Aorta (tissue), 5 donors: ENCODE measurements at places on chromosomes 11 and 22. TPM values are rescaled to one million over a fixed set of nuclear protein-coding genes. Genes with fewer than 3 reads are reported as not detected.

- H3K27me3 ChIP-seq: no peaks in the 10 kb centered on the region
- H3K4me3 ChIP-seq: no peak overlapping the region
- H3K4me1 ChIP-seq: no peaks in the 10 kb centered on the region
- H3K27ac ChIP-seq: no peak overlapping the region
- H3K36me3 ChIP-seq: no peaks in the 10 kb centered on the region
- DNase-seq: no peak
These were observed 44.9 kb downstream of the MACROD1 start for GRCh38 chr11:64120951-64121569.

DNA sequence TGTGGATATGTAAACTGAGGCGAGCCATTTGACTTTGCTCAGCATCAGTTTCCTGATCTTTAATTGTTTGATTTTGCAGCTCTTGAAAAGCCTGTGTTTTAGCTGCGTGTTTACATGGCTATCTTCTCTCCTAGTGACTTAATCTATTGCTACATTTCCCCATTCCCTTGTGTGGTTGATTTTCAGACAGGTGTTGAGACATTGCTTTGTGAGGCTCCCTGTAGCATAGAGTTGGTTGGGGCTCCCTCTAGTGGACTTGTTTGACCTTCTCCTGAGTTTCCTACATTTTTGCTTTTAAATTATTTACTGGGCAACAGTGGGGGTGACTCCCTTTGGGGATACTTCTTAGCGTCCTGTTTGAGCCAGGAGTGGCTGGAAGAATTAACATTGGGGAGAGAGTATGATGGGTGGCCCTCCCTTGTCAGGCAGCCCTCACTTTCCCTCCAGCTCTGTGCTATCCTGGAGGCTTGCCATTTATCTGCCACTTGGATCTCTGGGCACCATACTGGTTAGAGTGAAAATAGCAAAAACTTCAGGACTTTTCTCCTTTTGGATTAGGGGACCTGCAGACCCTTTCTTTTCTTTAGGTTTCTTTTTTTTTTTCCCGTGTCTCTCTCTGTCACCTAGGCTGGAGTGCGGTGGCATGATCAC is 9.2 kb upstream of the CBL start:
- H3K36me3 ChIP-seq: no peaks in the 10 kb centered on the region
- no peak overlapping the region for H3K27ac ChIP-seq
- DNase-seq: no peak
- no peak overlapping the region for H3K4me3 ChIP-seq
- H3K27me3 ChIP-seq: no peaks in the 10 kb centered on the region

GRCh38 chr11:3178349-3178748 is 13.2 kb upstream of the OSBPL5 start:
- no peaks in the 10 kb centered on the region for H3K4me1 ChIP-seq
- H3K36me3 ChIP-seq: no peaks in the 10 kb centered on the region
- no peak for DNase-seq
- no peak overlapping the region for H3K4me3 ChIP-seq
- H3K27me3 ChIP-seq: no peaks in the 10 kb centered on the region
- no peak overlapping the region for H3K27ac ChIP-seq

DNA sequence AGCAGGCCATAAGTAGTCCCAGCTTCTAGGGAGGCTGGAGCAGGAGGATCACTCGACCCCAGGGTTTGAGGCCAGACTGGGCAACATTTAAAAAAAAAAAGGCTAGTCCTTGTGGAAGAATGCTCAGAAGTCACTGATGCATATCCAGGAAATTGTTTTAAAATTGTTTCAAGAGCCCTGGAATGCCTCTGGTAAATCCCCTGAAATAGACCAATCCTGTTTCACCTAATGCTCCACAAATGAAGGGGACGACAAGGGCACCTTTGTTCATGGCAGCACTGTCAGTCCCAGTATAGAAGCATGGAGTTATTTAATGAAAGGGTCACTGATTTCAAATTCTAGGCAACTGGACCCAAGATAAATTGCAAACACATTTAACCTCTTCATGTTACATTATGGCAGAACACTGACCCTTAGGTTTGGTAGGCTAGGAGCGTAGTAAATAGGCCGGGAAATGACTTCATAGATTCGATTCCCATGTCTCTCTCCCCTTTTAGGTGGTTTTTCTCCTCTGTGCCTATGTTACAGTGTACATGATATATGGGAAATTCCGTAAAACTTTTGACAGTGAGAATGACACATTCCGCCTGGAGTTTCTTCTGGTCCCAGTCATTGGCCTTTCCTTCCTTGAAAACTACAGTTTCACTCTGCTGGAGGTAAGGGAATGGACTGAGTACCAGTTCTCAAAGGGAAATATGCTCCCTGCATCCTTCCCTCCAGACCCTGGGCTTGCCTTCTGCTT is 11.4 kb downstream of the KDELR3 start:
- no peaks in the 10 kb centered on the region for H3K4me1 ChIP-seq
- no peaks in the 10 kb centered on the region for H3K27me3 ChIP-seq
- peaks cover 8% of the 10 kb centered on the region for H3K36me3 ChIP-seq
- no peak for DNase-seq
- no peak overlapping the region for H3K4me3 ChIP-seq

DNA sequence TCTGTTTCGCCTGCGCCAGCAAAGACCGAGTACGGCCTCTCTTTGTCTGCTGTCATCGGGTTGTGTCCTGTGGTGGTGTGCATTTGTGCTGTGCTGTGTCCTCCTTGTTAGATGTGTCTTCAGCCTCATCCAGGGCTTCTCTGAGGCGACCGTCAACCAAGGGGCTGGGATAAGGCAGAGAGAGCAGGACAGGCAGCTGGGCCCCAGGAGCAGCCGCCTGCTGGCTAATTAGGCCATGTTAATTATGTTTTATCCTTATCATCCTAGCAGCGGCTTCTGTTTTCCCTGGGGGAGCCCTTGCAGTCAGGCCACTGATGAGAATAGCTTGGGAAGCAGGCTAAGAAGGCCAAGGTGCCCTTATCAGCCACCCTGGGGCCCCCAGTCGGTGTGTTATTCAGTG is 40.7 kb upstream of the TTC12 start:
- no peak for DNase-seq
- no peaks in the 10 kb centered on the region for H3K36me3 ChIP-seq
- H3K4me1 ChIP-seq: no peaks in the 10 kb centered on the region
- no peak overlapping the region for H3K4me3 ChIP-seq

The TSSC4 gene
- total RNA-seq: 44.3 TPM

- no peak for DNase-seq
- H3K4me1 ChIP-seq: peaks cover 4% of the 10 kb centered on the region
- no peaks in the 10 kb centered on the region for H3K36me3 ChIP-seq
- no peak overlapping the region for H3K27ac ChIP-seq
These were observed 26.2 kb downstream of the MTMR2 start for GRCh38 chr11:95897731-95898130.
